ENCODE measurements at places on chromosomes 13 and 19.

GRCh38 chr13:80306337-80306972, 34.5 kb downstream of the SPRY2 start:
- DNase-seq = no peak

GRCh38 chr13:51793570-51794271, 10.2 kb downstream of the DHRS12 start:
- peak; percentile 85 for DNase-seq

DNA sequence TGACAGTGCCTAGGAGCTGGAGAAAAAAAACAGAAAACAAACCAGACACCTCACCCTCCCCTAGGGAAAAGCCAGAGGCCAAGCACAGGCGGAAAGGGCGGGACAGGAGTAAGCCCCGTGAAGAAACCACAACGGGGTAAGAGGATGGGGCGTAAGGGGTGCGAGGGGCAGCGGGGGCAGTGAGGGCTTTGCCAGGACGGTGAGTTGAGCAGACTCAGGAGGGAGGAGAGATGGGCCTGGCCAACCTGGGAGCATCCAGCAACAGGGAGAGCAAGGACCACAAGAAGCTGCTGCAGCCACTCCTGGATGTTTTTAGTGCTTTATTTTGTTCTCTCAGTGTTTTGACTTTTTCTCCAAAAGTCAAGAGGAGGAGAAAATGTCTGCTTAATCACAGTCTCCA, 114.1 kb upstream of the SOX1 start:
- DNase-seq = no peak

DNA sequence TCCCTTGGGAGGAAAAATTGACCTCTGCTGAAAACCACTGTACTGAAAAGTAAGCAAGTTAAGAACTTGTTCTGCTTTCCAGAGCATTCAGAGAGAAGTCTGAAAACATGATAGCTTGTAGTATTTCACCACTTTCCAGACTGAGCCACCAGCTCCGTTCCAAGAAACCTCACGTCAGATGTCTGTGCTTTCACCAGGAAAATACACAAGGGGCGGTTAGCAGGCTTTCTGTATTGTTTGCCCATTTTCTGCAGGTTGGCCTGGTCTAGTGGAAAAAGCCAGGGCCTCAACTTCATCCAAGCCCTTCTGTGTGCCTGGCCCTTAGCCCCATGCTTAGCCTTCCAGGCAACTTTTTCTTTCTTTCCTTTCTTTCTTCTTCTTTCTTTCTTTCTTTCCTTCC, 36.4 kb downstream of the RXFP2 start:
- no peak for DNase-seq

- DNase-seq = no peak
Observed at GRCh38 chr13:65605396-65605795, 1624.7 kb downstream of the PCDH9 start.

DNA sequence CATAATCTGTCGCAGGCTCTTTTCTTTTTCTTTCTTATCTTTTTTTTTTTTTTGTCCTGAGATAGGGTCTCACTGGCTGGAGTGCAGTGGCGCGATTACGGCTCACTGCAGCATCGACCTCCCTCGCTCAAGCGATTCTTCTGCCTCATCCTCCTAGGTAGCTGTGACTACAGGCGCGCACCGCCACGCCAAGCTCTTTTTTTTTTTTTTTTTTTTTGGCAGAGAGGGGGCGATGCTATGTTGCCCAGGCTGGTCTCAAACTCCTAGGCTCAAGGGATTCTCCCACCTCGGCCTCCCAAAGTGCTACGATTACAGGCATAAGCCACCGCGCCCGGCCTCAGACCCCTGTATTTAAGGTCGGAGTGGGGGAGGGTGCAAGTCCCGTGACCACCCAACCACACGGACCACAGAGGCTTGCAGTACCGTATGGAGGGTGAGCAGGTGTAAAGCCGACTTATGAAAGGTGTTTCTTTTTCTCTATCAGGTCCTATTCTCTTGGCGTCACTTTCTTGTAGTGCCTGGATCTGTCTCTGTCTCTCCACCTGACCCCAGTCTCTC, 2.0 kb downstream of the PHLDB3 start:
- no peak for DNase-seq

GRCh38 chr19:23774106-23774505, 15.4 kb upstream of the ZNF681 start:
- DNase-seq = no peak

DNA sequence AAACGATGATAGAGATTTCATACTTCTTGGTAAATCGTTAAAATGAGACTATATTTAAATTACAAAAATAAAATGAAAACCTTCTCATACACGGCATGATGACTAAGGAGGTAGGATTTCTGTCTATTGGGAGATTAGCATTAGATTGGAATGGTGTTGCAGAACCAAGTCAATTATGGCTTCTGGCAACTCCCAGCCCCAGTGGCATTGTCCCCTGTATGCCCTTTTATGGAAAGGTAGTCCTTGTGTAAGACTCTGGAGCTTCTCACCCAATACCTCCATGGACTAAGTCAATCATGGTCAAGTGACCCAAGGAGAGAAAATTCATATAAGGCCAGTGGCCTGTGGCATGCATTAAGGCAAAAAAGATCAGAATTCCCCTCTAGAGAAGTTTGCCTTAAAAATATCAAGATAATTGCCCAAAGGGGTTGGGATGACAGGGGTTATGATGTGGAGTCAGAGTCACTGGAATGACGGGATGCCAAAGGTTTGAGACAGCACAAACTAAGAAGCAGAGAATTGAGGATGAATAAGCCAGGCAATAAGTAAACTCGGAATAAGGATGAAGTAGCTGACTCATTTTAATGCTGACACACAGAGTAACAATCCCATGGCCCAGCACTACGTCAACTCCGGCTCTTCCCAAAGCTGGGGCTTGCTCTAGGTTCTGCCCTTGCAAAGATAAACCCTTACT, 57.8 kb upstream of the POSTN start:
- DNase-seq = peak; percentile 98

All from HT1080 (cell line).